ENCODE measurements at places on chromosomes 4 and X.

DNA sequence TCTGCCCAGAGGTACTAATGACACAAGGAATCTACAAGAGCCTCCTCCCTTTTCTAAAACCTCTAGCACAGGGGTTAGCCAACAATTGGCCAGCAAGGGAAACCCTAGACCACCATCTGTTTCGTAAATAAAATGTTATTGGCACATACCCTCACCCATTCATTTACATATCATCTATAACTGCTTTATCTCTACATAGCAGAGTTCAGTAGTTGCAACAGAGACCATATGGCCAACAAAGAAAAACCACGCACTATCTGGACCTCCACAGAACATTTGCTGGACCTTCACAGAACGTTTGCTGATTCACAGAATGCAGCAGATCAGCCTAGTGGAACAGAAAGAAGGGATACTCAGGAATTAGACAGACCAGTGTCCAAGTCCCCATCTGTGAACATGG lies 9.4 kb downstream of the SLC2A9 start:
- peaks cover 2% of the 10 kb centered on the region for H3K27me3 ChIP-seq
- H3K4me1 ChIP-seq: no peaks in the 10 kb centered on the region
- no peak overlapping the region for H3K27ac ChIP-seq
- no peak overlapping the region for H3K4me3 ChIP-seq

- H3K4me3 ChIP-seq: no peak overlapping the region
- no peak for DNase-seq
- no peak overlapping the region for H3K27ac ChIP-seq
- H3K36me3 ChIP-seq: no peaks in the 10 kb centered on the region
- H3K27me3 ChIP-seq: no peaks in the 10 kb centered on the region
Measured at GRCh38 chrX:97358941-97359340, 475.2 kb downstream of the RPA4 start.

DNA sequence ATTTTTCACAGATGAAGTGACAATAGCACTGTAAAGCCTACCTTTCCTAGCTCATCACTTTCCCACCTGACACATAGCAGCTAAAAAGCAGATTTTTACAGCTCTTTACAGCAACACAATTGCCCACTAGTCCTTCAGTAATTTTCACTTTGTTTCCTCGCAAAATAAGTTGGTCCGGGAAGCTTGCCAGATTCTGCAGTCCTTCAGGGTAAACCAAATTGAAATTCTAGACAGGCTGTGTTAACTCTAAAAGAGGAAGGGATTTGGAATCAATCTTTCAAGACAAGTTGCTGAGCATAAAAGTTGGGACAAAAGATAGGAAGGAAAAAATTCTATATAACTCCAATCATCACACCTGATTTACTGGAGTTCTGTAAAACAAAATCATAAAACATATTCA lies 8.7 kb downstream of the C1QTNF7 start:
- H3K4me1 ChIP-seq: no peaks in the 10 kb centered on the region
- H3K36me3 ChIP-seq: no peaks in the 10 kb centered on the region
- H3K4me3 ChIP-seq: no peak overlapping the region
- no peak overlapping the region for H3K27ac ChIP-seq

DNA sequence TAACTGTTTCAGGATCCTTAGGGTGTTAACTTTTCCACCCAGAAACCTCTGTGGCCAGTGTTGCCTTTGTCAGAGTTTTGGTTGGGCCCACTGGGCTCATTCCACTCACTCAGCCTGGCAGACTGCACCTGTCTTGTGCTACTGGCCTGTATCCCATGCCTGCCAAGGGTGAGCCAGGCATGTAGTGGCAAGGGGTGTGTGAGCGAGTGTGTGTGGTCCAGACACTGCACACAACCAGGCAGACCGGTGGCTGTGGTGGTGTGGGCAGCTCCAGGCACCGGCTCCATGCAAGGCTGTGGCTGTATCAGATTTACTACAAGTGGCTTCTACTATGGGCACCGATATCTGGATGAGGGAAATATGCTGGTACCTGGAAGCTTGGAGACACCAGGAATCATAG lies 394.6 kb upstream of the DMD start:
- no peaks in the 10 kb centered on the region for H3K27me3 ChIP-seq
- H3K27ac ChIP-seq: no peak overlapping the region
- no peak overlapping the region for H3K4me3 ChIP-seq
- no peaks in the 10 kb centered on the region for H3K4me1 ChIP-seq

DNA sequence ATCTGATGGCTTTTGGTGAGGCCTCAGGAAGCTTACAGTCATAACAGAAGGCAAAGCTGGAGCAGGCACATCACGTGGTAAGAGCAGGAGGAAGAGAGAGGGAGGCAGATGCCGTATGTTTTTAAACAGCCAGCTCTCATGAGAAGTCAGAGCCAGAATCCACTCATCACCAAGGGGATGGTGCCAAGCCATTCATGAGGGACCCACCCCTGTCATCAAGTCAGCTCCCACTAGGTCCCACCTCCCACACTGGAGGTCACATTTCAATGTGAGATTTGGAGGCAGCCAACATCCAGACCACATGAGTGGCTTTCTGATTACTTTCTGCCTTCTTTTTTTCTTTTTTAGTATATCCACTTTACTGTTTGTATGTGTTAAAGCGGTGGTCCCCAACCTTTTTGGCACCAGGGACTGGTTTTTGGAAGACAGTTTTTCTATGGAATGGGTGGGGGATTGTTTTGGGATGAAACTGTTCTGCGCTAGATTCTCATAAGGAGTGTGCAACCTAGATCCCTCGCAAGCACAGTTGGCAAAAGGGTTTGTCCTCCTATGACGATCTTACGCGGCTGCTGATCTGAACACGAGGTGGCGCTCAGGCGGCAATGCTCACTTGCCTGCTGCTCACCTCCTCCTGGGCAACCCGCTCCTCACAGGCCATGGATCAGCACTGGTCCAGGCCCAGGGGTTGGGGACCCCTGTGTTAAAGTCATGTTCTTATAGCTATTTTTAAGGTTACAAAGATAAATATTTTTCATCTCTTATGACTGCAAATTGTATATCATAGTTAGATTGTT lies 61.7 kb downstream of the SLIT2 start:
- H3K36me3 ChIP-seq: no peaks in the 10 kb centered on the region
- H3K4me3 ChIP-seq: no peak overlapping the region
- no peaks in the 10 kb centered on the region for H3K4me1 ChIP-seq
- no peak overlapping the region for H3K27ac ChIP-seq

- H3K36me3 ChIP-seq: peaks cover 5% of the 10 kb centered on the region
- DNase-seq: no peak
- peaks cover 3% of the 10 kb centered on the region for H3K4me1 ChIP-seq
- H3K27ac ChIP-seq: no peak overlapping the region
- no peak overlapping the region for H3K4me3 ChIP-seq
Measured at GRCh38 chr4:184310881-184311709, 93.4 kb upstream of the ENPP6 start.
